C1 segment of cervical spinal cord (tissue), 14 donors: ENCODE measurements at places on chromosomes 3 and 15.

DNA sequence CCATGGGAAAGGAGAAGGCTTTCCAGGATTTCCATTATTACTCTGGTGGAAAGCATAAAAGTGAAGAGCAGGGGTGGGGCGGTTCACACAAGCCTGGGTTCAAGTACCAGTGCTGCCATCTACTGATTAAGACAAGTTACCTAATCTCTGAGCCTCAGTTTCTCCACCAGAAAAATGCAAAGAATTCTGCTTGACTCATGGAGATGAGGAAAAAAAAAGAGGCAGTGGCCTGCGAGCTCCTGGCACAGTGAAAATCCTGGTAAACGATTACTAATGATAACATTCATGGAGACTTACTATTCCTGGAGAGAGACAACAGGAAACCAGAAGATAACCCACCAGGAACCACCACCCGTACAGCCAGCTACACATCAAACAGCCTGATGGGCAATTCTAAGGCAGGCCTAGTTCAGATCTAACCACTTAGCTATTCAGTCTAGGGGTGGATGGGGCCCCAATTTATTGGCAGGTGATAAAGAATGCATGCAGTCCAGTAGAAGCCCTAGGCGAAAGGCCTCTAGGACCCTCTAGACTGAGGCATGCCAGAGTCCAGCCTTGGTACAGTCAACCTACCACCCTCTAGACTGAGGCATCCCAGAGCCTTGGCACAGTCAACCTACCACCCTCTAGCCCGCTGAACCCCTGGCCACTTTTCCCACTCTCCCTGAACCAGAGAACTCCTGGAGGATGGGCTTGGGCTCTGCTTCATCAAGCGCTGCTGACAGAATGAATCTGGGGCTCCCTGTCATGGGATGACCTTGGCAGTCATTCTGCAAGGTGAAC, 2.5 kb downstream of the AMOTL2 start:
- no peak for DNase-seq

DNA sequence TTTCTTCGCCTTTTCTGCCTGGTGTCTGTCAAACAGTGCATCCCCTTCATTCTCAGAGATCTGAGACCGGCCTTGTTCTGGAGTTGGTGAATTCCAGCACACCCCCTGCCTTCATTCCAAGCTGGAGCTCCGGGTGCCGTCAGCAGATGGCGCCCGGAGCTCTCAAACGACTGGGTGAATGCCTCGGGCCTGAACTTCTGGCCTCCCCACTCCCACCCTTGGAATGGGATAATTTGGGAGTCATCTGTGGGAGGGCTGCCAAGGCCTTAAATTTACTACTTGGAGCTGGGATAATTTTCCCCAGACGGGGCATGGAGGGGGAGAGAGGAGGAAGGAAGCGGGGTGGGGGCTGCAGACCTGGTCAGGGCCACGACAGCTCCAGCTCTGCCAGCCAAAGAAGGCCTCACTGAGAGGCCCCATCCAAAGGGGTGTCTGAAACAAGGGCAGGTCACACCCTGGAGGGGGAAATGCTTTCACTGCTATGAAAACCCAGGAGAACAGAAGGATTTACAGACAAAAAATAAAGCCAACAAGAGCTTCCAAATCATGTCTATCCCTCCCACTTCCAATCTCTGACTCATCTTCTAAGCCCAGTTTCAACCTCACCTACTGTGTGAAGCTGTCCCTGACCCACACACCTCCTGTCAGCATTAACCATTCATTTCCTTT, 187.9 kb downstream of the OPA1 start:
- DNase-seq, result no peak

DNA sequence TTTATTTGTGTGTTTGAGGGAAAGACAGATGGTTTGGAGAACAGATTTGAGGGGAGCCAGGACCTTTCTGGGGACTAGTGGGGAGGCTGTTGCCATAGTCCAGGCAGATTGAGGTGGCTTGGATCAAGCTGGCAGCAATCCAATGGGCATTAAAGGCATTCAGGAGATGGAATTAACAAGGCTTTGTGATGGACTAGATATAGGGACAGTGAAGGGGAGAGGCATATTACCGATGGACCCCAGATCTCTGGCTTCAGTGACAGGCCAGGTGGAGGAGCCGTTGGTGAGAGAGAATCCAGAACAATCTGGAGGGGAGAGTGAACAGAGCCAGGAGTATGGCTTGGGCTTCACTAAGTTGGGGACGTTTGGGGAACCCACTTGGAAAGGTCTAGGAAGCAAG, 124.8 kb downstream of the EEFSEC start:
- no peak for DNase-seq

- no peak for DNase-seq
Observed at GRCh38 chr15:27422997-27423396, 452.0 kb downstream of the GABRG3 start.

- no peak for DNase-seq
Observed at GRCh38 chr3:40470701-40471100, 6.2 kb upstream of the ZNF619 start.

- DNase-seq, result peak; percentile 84
Observed at GRCh38 chr3:8963137-8963853, at the start of gene RAD18. Gene RAD18 (minus strand): TSS chr3:8963472. CDS start chr3:8963385, 87 bp downstream.

- no peak for DNase-seq
Observed at GRCh38 chr3:187267306-187267705, 24.2 kb downstream of the MASP1 start.

- DNase-seq, result no peak
Observed at GRCh38 chr3:45972534-45973402, 22.9 kb downstream of the FYCO1 start.

- no peak for DNase-seq
Observed at GRCh38 chr3:37944391-37944842, 46.2 kb upstream of the VILL start.

- no peak for DNase-seq
Observed at GRCh38 chr3:152362086-152362485, 93.4 kb downstream of the MBNL1 start.

- DNase-seq, result no peak
Observed at GRCh38 chr15:97235611-97235985, 724.9 kb upstream of the ARRDC4 start.

DNA sequence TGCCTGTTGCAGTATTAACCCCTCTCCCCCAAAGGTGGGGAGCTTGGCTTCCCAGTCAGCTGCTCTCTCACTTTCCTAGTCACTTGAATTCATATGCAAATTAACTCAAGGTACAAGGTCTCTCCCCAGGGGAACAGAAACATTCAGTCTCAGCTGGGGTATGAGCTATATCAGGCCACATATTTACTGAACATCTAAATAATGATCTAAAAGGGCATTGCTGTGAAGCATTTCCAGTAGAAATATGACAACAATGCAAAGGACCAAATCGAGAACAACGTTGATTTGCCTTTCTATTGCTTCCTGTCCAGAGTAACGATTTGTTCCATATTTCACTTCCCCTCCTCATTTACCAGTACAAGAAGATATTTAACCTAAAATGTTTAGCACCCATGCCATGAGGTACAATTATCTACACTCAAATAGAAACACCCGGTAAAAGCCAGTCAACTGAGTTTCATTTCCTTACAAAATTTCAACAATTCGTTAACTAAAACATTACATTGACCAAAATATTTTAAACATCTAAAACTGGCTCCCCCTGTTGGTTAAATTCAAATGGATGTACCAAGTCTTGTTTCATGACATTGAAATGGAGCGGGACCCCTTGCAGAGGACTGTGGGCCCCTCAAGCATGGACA, 36.5 kb upstream of the KLHL6 start:
- DNase-seq, result no peak

- DNase-seq, result peak; percentile 39
Observed at GRCh38 chr15:79115986-79116665, 25.5 kb upstream of the RASGRF1 start.

DNA sequence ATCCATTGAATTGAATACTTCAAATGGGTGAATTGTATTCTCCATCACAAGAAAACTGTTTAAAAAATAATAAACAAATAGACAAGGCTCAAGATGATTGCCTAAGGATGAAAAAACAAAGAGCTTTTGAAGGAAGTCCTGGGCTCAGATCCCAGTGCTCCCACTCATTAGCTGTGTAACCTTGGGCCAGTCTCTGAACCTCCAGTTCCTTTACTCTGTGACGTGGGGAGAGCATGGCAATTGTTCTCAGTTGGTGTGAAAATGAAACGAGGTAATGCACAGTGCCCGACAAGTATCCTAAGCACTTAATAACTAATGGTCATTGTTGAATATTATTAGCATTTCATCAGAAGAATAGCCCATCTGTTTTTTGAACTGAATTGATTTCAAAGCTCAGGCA, 40.7 kb downstream of the TNIK start:
- DNase-seq, result no peak

DNA sequence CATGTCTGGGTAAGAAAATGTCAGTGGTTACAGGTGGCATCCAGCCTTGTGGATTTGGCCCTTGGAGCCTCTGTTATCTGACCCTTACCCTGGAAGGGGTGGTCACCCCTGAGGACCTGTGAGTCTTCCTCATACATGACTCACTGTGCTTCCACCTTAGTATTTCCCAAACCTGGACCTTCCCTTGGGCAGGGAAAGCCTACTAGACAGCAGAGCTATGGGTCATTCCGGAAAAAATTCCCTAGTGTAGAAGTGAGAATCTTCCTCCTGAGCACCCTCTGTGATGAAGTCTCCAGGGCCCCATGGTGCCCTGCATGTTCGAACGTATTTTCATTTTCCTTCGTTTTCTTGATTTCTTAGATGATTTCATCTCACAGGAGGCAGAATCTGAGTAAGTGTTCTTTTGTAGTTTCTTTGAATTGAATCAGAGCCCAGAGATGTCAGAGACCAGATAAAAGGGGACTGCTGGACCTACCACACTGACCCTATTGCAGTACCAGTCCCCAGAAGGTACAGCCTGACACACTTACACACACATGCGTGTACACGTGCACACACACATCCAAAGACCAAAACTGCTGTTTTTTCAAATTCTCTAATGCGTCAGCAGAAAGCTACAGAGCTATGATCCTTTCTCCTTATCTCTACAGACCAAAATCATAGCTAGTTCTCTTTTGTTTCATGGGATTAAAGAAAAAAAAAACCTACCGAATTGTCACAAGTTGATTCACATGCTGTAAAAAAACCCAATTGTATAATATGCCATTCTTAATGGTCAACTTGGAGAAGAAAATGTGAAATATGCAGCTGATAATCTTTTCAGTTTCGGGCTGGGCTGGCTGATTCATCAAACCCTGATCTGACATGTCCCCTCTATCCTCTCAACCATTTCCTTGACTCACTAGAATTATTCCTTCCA, 50.5 kb upstream of the ARHGEF3 start:
- DNase-seq, result no peak

DNA sequence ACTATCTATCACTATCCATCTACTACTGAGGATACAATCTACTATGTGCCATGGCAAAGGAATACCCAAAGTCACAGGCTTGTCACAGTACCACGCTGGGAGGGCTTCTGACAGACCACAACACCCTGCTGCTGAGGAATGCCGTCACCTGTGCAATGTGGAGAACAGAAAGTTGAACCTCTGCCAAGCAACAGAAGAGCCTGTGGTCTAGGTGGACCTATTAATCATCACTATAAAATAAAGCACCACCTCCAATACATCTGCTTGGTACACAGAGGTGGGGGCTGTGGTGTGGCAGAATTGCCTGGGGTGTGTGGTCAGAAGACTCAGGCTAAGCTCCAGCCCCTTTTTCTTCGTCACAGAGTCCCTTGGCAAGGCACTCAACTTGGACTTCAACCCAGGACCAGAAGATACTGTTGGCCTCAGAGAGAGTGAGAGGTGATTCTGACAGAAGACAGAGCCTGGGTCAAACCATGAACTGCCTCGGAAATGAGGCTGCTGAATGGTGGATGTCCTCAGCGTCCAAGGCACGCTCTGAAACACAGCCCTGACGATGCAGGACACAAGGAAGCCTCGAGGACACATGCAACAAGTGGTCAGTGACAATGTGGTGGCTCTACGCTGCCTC, 189.4 kb upstream of the CHRNA7 start:
- DNase-seq, result no peak

- DNase-seq, result peak; percentile 45
Observed at GRCh38 chr15:26891448-26892181, 24.8 kb downstream of the GABRA5 start.

DNA sequence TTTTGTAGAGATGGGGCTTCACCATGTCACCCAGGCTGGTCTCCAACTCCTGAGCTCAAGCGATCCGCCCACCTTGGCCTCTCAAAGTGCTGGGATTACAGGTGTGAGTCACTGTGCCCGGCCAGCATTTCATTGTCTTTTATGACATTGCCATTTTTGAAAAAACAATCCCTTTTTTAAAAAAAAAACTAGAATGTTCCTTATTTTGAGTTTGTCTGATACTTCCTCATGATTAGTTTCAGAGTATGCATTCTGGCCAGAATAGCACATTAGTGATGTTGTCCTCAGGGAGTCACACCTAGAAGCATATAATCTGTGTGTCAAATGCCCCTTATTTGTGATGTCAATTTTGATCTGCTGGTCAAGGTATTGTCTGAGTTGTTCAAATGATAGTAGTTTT, 21.2 kb upstream of the NMD3 start:
- no peak for DNase-seq

DNA sequence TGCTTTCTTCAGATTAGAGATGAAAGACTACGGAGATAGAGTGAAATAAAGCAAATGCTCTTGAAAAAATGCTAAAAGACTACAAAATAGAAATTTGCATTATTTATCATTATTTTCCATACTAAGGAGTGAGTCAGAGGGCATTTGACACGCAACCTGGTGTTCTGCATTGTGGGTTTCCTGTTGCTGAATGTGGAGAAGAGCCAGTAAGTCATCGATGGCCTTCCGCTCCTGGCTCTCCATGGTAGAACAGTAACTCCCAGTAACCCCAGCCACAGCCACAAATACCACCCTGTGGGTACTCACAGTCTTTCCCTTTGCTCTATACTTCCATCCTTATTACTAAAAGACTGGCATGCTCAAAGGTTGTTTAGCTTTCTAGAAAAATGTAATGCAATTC, 61.5 kb downstream of the CGGBP1 start:
- no peak for DNase-seq

- DNase-seq, result no peak
Observed at GRCh38 chr3:114846252-114846651, 300.8 kb downstream of the ZBTB20 start.

DNA sequence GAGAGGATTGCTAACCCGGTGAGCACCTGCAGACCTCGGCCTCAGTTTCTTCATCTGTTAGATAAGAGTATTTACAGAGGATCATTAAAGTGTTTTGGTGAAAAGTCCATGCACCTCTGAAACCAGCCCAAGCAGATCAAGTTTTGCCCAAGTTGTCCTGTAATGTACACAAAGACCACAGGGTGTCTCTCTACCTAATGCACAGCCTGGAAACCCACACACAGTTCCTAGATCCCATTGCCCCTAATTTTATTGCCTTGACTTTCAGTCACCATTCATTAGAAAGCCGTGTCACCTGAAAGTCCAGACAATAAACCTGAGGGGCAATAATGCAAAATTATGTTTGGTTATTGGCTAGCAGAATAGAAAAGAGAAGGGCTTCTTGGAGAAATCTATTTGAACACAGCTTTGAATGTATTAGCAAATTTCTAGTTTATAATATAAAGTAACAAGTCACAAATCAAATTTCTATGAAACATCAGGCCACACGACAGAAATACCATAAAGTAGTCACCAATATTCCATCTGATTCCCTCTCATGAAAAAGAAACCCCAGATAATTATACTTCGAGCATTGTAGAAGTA, 161.3 kb upstream of the SLC2A2 start:
- no peak for DNase-seq

- no peak for DNase-seq
Observed at GRCh38 chr3:143956838-143957237, 14.8 kb upstream of the DIPK2A start.

GRCh38 chr15:96344060-96344705, 13.7 kb downstream of the NR2F2 start:
- DNase-seq, result no peak

GRCh38 chr3:144384241-144384979, 412.8 kb downstream of the DIPK2A start:
- no peak for DNase-seq

- DNase-seq, result no peak
Observed at GRCh38 chr3:23430781-23431398, 227.8 kb downstream of the UBE2E2 start.
